Glomerular endothelial cell (primary cell): ENCODE measurements at places on chromosomes 6 and 20. TPM values are rescaled to one million over a fixed set of nuclear protein-coding genes. Genes with fewer than 3 reads are reported as not detected.

- no peak for DNase-seq
Observed at GRCh38 chr6:11926594-11927407, 85.3 kb upstream of the HIVEP1 start.

RIMS4 gene
- not detected in 2 replicates for total RNA-seq

GSTA3 gene
- not detected in 2 replicates for total RNA-seq

DNA sequence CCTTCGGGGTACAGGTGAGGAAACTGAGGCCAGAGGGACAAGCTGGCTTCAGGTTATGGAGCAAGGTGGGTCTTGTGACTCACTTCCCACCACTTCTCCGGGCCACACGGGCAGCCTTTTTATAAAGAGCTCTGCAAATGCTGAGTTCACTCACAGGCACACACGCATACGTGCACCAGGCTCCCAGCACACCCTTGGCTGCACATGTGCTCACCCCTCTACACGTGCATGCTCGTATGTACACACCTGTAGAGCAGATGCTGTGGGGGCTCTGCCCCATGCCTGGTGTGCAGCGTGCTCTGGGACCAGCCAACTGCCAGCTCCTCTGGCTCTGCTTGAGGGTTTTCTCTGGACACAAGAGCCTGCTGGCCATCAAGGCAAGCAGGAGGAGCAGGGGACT, 29.1 kb downstream of the VSTM2L start:
- no peak for DNase-seq

DNA sequence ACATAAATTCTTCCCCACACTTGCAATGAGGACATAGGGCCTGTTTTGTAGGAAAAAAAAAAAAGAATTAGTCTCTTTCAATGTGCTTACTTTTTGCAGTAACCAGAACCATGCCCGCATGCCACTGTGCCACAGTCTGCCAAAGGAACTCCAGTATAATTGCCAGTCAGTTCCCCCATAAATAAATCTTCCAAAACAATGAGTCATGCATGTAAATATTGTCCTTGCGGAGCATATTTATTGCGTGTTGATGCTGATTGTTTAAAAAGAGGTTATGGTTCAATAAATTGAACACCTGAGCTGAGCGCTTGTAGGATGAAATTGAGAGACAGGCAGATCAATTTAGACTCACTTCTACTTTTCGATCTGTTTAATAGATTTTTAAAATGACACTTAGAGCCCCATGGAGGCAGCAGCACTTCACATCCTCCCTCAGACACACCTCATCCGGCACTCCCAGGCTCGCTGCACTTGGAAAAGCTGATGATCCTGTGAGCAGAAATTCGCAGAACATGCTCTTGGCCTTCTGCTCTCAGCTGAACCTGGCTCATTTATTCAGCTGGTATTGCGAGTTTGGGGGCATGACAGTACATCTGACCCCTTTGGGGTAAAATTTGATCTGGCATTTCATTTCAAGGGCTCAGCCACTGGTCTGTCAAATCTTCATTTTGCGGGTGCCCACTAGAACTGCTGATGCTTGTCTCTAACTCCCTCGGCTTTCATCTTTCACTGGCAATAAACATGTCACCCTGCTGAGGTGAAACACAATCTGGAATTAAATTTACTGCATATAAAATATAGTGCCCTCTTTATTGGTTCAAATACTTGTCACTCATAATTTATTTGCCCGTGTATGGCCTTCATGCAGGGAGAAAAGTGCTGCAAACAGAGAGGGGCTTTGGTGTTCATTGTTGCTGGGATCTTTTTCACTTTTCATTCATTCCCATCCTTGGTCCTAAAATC, 371.1 kb upstream of the POU3F2 start:
- no peak for DNase-seq

IPCEF1 gene
- total RNA-seq = 0.05 and 1.9 TPM in 2 replicates

DNA sequence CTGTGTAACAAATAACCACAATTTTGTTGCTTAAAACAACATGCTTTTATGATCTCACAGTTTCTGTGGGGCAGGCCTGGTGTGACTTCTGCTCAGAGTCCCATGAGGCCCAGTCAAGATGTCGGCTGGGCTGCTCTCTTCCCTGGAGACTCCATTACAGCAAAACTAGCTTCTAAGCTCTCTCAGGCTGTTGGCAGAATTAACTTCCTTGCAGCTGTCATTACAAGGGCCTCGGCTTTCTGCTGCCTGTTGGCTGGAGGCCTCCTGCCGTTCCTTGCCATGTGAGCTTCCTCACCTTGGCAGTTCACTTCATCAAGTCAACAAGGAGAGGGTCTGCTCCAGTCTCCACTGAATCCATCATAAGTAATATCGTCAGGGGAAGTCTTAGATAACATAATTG, 659.2 kb downstream of the PRKN start:
- DNase-seq = no peak

GRCh38 chr6:121680058-121680457, 244.6 kb downstream of the GJA1 start:
- DNase-seq = no peak

DNA sequence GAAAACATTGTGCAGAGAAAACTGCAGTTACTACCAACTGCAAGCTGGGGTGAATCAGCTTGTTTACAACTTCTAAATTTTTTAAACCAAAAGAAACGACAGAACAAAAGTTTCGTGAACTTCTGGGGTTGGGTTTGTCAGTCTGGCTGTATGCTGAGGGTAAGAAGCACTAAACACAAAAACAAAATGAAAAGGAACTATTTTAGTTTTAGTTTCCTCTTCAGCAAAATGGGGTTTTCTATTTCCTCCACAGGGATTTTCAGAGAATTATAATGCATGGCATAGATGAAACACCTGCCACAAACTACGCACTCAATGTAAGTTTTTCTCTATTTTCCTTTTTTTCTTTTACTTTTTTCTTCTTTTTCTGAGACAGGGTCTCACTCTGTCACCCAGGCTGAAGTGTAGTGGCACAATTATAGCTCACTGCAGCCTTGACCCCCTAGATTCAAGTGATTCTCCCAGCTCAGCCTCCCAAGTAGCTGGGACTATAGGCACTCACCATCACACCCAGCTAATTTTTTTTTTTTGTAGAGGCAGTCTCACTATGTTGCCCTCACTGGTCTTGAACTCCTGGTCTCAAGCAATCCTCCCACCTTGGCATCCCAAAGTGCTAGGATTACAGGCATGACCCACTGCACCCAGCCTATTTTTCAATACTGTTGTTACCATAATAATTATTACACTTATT, 40.6 kb downstream of the CGA start:
- DNase-seq = no peak
